ENCODE measurements at places on chromosomes 3 and 15.

- DNase-seq: no peak
Measured at GRCh38 chr3:87037652-87038051, 46.7 kb upstream of the VGLL3 start.

DNA sequence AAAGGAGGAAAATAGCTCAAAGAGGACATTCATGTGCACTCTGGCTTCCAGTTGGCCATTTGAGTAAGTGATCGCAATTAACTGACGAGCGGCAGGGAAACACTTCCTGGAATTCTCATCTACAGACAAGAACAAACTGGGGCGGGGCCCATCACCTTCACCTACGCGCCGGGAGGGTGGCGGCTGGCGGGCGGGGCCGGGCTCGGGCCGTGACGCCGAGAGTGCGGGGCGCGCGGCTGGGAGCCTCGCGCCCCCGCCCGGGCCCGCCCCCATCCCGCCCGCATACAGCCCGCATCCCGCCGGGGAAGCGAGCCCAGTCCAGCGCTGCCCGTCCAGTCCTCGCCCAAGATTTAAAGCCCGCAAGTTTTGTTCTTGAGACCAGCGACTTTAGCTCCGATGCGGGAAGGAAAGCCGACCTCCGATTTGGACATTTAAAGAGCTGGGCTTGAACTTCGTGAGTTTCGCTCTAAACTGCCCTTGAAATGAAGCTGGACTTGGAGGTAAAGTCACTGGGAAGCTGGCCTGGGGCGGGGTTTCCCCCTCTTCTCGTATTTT is at the start of gene B3GNT5:
B3GNT5 (plus strand) TSS at position 281 of the 555 bp plus-strand sequence. CDS start 16,546 bp downstream, outside the sequence.
- DNase-seq: peak; percentile 10

GRCh38 chr15:56678571-56678970 is 54.7 kb downstream of the ZNF280D start:
- DNase-seq: no peak

- DNase-seq: no peak
Measured at GRCh38 chr3:129618901-129619671, 12.6 kb upstream of the PLXND1 start.

GRCh38 chr15:73988445-73988969 is 3.6 kb downstream of the STOML1 start:
- no peak for DNase-seq

DNA sequence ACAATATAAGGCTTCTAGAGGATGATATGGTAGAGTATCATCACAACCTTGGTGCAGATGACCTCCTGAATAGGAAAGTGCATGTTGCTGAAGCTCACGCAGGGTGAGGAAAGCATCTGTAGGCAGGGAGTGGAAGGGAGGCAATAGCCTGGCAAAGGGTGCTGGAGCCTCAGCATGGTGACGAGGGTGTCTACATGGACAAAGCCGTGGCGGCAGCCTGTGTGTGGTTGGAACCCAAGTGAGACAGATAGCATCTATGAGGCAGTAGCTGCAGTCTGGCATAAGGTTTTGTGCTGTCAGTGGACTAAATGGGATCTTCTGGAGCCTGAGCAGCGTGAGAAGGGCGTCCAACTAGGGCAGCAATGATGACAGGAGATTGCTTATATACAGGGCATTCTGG is 132.5 kb downstream of the DLG1 start:
- no peak for DNase-seq

- DNase-seq: no peak
Measured at GRCh38 chr3:38601956-38602550, 47.4 kb downstream of the SCN5A start.

DNA sequence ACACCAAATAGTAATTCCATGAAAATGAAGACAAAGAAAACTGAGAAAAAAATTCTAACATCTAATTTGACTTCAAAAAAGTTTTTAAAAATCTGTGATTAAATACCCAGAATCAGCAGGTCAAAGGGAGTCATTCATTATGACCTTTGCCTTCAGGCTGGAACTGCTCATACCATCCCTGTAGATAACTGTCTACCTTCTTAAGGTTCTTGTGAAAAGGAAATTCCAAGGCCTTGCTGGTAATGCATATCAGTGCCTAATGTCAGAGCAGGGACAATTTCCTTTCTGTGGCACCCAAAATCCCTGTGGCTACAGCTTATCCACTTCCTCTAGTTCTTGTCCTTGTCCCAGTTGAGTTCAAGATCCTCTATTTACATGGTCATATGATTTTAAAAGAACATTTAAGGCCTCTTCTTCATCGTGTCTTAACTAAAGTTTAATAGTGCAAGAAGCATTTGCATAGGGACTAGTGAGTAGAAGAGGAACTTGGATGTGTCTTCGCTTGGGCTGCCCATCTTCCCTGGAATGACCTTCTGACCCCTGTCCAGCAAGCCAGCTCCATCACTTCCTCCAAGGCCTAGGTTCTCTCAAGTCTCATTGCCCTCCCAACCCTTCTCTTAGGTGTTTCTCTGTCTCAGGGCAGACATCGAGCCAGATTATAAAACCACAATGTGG is 8.7 kb upstream of the PLCL2 start:
- no peak for DNase-seq

- DNase-seq: no peak
Measured at GRCh38 chr3:120156699-120157098, 62.5 kb upstream of the GSK3B start.

GRCh38 chr3:131705099-131705498 is 202.3 kb upstream of the MRPL3 start:
- DNase-seq: no peak

- DNase-seq: no peak
Measured at GRCh38 chr3:184800349-184800930, 11.5 kb upstream of the VPS8 start.

- DNase-seq: no peak
Measured at GRCh38 chr15:52670087-52670486, 9.1 kb downstream of the ATOSA start.

DNA sequence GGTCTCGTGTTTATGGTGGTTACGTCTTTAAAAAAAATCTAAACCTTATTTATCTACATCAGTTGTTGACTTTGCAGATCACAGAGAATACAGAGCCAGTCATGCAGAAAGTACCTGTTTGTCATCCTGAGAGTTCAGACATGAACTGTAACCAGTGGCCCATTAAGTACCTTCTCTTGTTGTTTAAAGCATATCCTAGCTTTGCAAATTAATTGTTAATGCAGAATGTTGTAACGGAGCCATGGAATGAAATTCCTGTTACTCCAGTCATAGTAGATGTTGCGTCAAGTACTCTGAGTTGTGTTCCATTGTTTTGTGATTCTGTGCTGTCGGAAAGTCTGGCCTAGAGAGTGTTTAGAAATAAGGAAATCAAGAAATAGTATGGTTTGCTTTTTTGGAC is 205.2 kb downstream of the RBMS3 start:
- no peak for DNase-seq

DNA sequence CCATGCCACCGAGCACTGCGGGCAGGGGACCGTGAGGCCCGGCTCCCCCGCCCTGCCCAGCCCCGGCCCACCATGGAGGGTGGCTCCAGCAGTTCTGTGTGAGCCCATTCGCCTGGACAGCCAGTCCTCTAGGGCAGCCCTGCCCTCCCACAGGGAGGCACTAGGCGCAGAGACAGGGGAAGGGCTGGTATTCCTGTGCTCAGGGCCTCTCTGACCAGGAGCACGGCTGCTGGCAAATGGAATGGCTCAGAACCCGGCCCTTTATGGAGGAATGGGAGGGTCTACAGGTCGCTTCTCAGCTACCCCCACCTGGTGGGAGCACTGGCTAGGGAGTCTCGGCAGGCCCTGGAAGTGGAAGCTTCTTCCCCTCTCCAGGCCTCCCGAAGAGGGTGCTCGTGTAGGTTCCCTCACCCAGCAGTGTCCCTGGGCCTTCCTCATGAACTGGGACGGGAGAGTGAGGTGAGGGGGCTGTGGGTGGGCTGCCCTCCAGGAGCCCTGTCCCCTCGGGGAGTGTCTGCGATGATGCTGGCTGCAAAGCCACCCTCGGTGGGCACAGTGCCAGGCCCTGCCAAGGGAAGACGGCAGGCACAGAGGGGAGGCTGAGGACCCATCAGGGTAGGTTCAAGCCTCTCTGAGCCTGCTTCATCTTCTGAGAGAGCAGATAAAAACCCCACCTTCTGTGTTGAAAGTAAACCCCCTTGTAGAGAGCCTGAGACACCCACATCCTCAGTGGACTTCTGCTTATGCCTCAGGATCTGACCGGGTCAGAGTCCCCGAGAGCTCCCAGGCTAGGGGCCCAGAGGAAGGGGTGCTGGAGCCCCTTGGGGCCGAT is 1.5 kb downstream of the MELTF start:
- DNase-seq: no peak

DNA sequence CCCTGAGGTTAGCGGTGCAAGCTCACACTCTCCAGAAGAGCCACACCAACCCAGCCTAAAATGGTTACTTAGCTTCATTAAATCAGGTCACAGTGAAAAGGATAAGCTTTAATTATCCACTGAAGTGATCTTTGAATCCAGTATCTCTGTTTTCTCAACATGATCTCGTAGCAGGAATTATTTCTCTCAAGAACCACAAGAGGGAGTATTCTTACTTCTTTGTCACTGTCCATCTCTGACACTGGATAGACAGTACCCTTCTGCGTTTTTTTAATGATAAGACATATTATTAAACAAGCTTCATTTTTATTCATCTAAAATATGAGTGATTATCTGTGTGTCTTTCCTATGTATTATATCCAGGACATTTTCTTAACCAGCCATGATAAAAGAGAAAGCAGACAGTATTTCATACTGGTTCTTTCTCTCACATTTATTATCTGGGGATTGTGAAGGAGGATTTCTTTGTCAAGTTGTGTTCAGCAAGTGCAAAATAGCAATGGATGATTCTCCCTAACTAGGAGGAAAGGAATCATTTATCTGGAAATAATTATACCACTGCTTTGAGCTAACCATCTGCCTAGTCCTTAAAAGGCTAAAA is 105.4 kb upstream of the CCDC54 start:
- DNase-seq: no peak

- no peak for DNase-seq
Measured at GRCh38 chr15:91345736-91346135, 245.7 kb downstream of the SV2B start.

GRCh38 chr3:66326340-66326739 is 105.5 kb downstream of the SLC25A26 start:
- DNase-seq: no peak

DNA sequence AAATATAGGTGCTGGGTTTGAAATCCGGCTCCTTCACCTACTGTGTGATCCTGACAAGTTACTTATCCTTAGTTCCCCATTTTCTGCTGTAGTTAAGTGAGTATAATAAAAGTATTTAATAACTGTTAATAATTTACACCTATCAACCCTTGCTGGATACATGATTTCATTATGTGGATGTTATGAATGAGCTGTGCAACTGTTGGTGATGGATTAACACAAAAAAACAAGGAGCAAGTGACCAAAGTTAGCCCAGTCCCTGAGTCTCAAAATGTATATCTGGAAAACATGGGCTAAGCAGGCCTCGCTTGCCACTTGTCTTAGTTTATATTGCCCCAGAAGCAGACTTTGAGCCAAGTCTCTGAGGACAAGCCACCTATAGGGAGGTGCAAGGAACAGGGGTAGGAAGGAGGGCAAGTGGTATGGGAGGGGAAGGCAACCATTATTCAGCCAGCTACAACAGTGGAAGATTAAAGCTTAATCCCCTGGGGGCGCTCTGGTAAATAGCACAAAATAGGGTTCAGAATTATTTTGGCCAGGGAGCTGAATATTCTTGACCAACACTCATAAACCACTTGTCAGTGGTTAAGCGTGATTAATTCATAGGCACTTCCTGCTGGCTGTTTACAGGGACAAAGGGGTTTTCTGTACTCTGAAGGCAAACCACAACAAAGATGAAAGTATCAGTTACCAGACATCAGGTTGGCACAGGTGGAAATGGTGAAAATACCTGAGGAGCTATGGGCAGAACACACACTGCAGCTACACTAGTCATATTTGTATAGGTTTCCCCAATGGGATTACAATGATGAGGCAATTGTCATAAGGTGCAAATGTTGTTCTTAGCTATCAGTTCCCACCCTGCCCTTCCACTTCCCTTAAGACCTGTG is 76.2 kb downstream of the TRIM42 start:
- DNase-seq: no peak

DNA sequence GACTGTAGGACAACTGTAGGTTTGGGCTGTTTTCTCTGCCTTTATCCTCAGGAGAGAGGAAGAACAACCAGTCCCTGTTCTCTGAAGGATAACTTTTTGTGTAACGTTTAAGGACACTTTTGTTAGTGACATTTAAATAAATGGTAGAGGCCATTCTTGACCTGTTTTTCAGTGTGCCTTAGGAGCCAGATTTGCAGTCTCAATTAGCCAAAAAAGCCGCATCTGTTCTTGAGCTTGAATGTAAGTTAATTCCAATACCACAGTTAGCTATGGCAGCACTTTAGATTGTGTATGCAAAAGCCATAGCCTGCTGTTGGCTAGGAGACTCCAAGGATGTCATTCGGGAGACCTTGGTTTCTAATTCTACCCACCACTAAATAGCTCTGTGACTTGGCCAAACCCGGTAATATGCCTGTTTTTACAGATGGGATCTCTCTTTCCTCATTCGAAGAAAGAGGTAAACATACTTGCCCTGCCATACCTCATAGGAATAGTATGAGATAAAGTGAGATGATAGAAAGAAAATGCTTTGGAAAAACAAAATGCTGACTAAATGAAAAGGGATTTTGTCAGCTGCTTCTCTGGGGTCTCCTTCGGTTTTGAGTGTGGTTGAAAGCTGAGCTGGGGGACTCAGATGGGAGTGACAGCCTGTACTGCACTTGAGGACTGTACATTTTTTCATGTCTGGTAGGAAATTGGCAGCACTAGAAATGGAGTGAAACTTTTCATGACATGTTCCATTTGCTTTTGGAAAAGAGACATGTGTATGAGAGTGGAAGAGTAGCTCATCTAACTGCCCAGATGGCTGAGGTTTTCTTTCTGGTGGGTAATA is 57.3 kb upstream of the ROPN1 start:
- DNase-seq: no peak

DNA sequence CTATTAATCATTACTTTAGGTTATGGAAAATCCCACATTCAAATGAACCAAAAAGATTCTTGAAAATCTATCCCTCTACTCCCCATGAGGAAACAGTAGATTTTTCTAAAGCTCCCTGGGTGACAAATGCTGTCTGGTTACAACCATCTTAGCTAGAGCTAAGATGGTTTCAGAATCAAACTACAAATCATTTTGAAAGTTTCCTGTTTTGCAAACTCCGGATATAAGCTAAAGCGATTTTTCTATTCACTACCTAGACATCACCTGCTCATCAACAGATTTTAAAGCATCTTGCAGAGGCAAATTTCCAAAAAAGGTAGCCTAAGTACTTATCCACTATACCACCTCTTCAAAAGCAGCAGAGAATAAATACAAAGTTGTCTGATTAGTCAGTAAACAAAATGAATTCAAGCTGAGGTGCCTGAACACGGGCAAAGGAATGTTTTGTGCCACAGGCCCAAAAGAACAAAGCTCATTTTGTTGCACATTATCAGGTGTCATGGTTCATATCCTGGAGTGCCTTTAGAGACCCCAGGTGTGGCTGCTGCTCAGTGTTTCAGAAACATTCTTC is 204.9 kb downstream of the TNIK start:
- no peak for DNase-seq

- DNase-seq: no peak
Measured at GRCh38 chr15:51044037-51044727, 50.5 kb downstream of the TNFAIP8L3 start.

GRCh38 chr3:20057612-20058180 is 17.4 kb downstream of the KAT2B start:
- DNase-seq: no peak

GRCh38 chr3:14297784-14298236 is 104.6 kb upstream of the SLC6A6 start:
- no peak for DNase-seq

- DNase-seq: no peak
Measured at GRCh38 chr3:126961791-126962461, 21.0 kb upstream of the PLXNA1 start.

Data from activated gamma-delta T cell (primary cell).